ENCODE measurements at places on chromosomes 13 and 19.

DNA sequence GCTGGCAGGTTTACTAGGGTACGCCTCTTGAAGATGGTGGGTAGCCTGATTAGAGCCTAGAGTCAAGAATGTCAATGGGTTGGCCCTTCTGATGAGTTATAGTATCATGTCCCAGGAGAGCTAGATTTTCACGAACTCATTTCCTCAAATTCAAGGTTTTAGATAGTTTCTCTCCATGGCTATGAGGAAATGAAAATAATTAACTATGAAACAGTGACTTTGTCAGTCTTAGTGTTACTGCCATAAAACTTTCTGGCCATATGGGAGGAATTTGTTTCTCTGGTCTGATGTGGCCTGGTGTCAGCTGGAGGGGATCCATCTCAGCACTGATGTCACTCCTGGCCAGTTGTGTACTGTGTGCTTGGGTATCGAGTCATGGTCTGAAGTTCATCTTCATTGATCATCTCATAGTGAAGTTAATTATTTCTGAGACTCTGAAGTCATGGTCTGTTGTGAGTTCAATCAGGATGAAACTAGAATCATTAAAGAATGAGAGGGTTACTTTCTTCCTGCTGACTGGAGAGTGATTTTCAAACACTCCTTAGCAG lies 49.4 kb upstream of the TNFSF11 start:
- H3K27me3 ChIP-seq = no peaks in the 10 kb centered on the region
- H3K4me1 ChIP-seq = no peaks in the 10 kb centered on the region
- no peak for DNase-seq
- no peaks in the 10 kb centered on the region for H3K36me3 ChIP-seq

- H3K4me3 ChIP-seq = no peak overlapping the region
- no peaks in the 10 kb centered on the region for H3K36me3 ChIP-seq
- H3K4me1 ChIP-seq = no peaks in the 10 kb centered on the region
Observed at GRCh38 chr13:66113882-66114526, 1116.1 kb downstream of the PCDH9 start.

DNA sequence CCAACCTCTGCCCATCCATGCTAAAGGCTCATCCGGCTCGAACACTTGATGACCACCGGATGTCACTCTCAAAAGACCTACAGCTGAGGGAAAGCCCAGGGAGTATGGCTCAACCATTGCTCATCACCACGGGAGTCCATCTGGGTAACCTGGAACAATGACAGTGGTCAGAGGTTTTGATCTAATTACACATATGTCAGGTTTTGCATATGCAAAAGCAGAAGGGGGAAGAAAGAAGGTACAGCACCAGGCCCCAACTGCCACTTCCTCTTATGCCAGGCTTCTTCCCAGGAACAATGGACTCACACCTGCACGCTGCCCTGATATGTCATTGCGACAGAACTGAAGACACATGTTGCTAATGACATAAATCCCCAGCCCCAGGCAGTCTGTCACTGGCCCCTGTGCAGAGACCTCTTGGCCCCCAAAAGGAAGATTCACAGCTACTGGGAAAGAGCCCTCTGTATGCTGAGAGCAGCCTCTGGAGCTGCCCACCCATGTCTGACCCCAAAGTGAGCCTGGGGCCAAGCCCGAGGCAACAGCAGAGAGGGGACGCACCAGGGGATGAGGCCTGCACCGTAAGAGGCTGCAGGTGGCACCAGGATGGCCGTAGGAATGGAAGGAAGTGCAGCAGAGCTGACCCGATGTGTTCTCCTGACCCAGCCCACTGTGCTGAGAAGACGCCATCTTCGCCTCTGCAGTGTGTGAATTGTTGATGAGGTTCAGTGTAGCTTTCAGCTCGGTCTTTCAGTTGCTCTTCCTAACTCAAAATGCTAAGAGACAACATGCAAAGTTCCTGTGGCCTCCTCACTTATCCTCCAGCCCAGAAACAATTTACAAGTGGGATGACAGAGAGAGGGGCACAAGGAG lies 26.3 kb downstream of the EPS15L1 start:
- H3K36me3 ChIP-seq = peaks cover 10% of the 10 kb centered on the region
- H3K27ac ChIP-seq = no peak overlapping the region
- no peak overlapping the region for H3K4me3 ChIP-seq
- no peaks in the 10 kb centered on the region for H3K27me3 ChIP-seq
- H3K4me1 ChIP-seq = peaks cover 55% of the 10 kb centered on the region

DNA sequence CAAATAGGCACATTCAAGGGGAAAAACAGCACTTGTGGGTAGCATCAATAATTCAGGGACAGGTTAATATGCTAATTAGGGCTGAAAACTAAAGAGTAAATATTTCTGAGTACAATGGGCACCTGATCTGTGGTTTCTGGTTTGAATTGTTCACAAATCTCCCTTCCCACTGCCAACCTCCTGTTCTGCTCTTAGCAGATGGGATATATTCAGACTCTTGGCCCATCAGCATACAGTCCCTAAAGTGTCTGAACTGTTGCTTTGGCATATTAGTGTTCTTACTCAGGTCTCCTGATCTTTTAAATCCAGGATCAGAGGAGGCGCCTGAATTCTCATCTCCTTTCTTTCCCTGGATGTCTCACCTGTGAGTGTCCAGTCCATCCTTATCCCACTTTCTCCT lies 8.2 kb upstream of the LRCH1 start:
- no peak for DNase-seq
- H3K36me3 ChIP-seq = no peaks in the 10 kb centered on the region
- H3K4me1 ChIP-seq = no peaks in the 10 kb centered on the region
- H3K27ac ChIP-seq = no peak overlapping the region

GRCh38 chr13:94557684-94558235 lies 38.2 kb downstream of the TGDS start:
- no peaks in the 10 kb centered on the region for H3K27me3 ChIP-seq
- peaks cover 3% of the 10 kb centered on the region for H3K36me3 ChIP-seq
- H3K4me1 ChIP-seq = peaks cover 17% of the 10 kb centered on the region
- H3K27ac ChIP-seq = no peak overlapping the region
- no peak for DNase-seq

GRCh38 chr19:41327076-41327575 lies 17.2 kb downstream of the CCDC97 start:
- H3K4me1 ChIP-seq = peaks cover 51% of the 10 kb centered on the region
- H3K36me3 ChIP-seq = peaks cover 37% of the 10 kb centered on the region
- peak; percentile 43 for DNase-seq
- peak overlapping the region; percentile 75 for H3K4me3 ChIP-seq

DNA sequence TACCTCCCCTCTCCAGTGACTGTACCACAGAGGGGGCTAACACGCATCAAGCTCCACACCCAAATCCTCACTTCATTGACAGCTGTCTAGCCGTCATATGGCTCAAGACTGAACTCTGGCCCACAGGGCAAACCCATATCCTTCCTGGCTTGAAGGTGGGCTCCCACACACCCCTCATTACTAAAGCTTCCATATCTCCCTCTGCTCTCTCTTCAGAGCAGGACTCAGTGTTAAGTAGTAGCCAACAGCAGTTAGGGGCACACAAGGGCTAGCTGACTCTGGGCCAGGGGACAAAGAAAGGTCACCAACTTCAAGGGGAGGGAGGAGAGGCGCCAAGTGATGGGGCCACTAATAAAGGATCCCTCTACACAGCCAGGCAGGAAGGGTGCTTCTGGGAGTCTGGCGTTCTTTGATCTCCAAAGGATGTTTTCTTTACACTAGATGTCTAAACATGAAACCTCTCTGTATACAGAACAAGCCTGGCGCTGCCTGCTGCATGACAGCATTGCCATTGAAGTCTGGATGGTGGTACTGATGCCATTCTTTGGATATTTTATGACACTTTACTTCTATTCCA lies 8.1 kb downstream of the PEG3 start:
- H3K4me3 ChIP-seq = no peak overlapping the region
- H3K4me1 ChIP-seq = no peaks in the 10 kb centered on the region
- peaks cover 7% of the 10 kb centered on the region for H3K36me3 ChIP-seq
- peaks cover 2% of the 10 kb centered on the region for H3K27me3 ChIP-seq
- no peak overlapping the region for H3K27ac ChIP-seq

- no peak overlapping the region for H3K4me3 ChIP-seq
- H3K4me1 ChIP-seq = no peaks in the 10 kb centered on the region
- no peak for DNase-seq
- no peaks in the 10 kb centered on the region for H3K36me3 ChIP-seq
Observed at GRCh38 chr13:33244210-33244906, 41.2 kb downstream of the STARD13 start.

DNA sequence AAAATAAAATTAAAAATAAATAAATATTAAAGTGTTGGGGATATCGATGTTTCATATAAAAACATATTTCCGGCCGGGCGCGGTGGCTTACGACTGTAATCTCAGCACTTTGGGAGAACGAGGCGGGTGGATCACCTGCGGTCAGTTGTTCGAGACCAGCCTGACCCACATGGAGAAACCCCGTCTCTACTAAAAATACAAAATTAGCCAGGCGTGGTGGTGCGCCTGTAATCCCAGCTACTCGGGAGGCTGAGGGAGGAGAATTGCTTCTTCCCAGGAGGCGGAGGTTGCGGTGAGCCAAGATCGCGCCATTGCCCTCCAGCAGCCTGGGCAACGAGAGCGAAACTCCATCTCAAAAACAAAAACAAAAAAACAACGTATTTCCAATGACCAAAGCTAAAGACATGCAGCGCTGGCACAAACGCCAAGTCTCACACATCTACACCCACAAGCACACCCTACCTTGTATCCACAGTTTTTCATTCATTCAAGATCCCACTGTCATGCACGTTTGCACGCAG lies 907 bp downstream of the ZNF569 start:
- DNase-seq = no peak
- peaks cover 29% of the 10 kb centered on the region for H3K4me1 ChIP-seq
- no peaks in the 10 kb centered on the region for H3K27me3 ChIP-seq

- H3K27ac ChIP-seq = no peak overlapping the region
- peaks cover 11% of the 10 kb centered on the region for H3K36me3 ChIP-seq
- H3K4me1 ChIP-seq = peaks cover 12% of the 10 kb centered on the region
Observed at GRCh38 chr13:32542221-32542620, 3.6 kb upstream of the N4BP2L2 start.

DNA sequence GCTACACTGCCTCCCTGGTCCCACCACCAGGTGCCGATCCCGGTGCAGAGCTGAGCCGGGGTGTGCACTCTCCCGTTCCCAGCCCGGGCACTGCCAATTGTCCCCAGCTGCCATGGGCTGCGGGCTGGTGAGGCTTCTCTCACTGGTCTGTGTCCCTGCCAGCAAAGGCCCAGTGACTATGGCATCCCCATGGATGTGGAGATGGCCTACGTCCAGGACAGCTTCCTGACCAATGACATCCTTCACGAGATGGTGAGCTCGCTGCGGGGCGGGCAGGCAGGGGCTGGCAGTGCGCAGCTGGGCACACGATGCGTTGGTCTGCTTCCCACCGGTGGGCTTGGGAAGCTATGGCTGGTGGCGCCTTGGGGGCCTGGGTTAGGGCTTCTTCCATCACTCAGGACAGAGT lies 14.6 kb downstream of the MPND start:
- H3K36me3 ChIP-seq = peaks cover 9% of the 10 kb centered on the region
- H3K27me3 ChIP-seq = no peaks in the 10 kb centered on the region
- H3K27ac ChIP-seq = no peak overlapping the region
- DNase-seq = no peak
- H3K4me1 ChIP-seq = no peaks in the 10 kb centered on the region

DNA sequence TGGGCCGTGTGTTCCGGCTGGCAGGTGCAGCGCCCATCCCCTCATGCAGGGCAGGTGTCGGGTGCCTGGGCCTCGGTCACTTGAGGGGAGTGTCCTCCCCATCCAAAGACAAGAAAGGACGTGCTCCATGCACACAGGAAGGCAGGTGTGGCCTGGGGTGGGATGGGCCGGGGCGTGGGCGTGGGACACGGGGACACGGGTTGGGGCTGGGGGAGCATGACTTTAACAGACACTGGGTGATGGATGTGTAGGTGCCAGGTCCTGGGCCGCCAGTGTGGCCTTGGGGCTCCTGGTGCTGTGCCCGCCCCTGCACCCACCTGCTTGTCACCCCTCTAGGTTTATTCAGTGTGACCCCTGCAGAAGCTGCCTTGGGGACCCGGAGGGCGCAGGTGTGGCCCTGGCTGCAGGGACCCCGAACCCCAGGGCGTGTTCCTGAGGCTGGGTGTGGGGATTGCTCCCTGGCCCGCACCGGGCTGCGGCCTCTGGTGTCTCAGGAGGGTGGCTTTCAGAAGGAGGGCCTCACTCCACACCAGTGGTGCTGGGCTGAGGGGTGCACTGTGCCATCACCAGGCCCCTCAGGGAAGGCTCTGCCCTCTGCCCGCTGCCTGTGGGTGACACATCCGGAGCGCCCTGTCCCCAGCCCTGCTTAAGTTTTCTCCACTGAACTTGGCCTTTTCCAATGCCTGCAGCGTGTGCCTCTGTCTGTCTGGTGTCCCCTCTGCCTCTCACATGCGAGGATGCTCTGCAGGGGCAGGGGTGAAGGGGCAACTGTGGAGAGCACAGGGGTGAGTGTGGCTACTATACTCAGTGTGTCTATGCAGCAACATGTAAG lies 5.2 kb downstream of the TMEM255B start:
- H3K4me3 ChIP-seq = no peak overlapping the region
- no peak overlapping the region for H3K27ac ChIP-seq
- peak; percentile 6 for DNase-seq
- peaks cover 7% of the 10 kb centered on the region for H3K4me1 ChIP-seq
- H3K36me3 ChIP-seq = no peaks in the 10 kb centered on the region

GRCh38 chr19:53308339-53308811 lies 25.2 kb upstream of the ZNF845 start:
- peaks cover 22% of the 10 kb centered on the region for H3K27me3 ChIP-seq
- no peak overlapping the region for H3K27ac ChIP-seq
- H3K4me3 ChIP-seq = no peak overlapping the region
- DNase-seq = peak; percentile 34

DNA sequence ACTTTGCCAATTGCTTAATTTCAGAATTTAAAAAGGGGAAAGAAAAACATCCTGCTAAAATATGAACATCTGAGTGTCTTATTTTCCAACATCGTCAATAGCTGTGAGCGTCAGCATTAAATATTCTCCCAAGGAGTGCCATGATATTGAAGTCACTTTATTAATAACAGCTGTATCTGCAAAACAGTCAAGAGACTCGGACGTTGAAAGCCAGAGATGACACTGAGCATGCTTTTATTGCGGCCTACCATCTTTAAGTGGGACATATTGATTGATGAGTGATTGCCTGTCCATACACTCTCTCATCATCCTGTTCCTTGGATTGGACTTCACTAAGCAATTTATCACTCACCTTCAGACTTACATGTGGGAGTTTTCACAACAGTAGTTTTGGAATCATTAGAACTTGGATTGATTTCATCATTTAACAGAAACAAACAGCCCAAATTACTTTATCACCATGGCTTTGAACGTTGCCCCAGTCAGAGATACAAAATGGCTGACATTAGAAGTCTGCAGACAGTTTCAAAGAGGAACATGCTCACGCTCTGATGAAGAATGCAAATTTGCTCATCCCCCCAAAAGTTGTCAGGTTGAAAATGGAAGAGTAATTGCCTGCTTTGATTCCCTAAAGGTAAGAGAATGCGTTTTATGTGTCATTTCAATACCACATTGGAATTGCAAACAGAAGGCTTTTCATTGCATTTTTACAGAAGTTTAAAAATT lies 53.8 kb downstream of the MBNL2 start:
- peaks cover 20% of the 10 kb centered on the region for H3K36me3 ChIP-seq
- no peak overlapping the region for H3K4me3 ChIP-seq
